ENCODE measurements at places on chromosomes 2 and 18. TPM values are rescaled to one million over a fixed set of nuclear protein-coding genes. Genes with fewer than 3 reads are reported as not detected.

SATB2 gene
- total RNA-seq = 3.7 TPM

RBM44 gene
- 0.33 TPM for total RNA-seq

C2orf92 gene
- total RNA-seq = 1.1 TPM

ASB18 gene
- total RNA-seq = not detected

CD226 gene
- not detected for total RNA-seq

MROH2A gene
- total RNA-seq = 0.28 TPM
